ENCODE measurements at places on chromosomes 12 and 14.

DNA sequence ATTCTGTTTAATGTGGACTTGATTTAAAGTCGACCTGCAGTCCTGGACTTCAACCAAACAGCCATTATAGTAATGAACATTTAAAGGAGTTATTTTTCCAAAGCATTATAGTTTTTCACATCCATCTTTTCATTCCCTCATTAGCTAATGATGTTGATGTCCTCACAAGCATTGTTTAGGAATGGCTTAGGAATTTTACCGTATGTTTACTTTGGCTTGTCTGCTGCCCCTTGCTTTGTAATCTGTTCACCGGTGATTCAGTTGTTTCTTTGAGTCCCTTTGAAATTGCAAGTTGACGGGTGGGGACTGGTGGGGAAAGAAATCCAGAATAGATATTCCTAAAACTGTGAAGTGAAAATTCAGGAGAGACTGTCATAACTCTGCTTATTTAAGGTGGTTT is 25.4 kb downstream of the PRKCH start:
- no peak for DNase-seq

GRCh38 chr14:91115986-91116770 is 2.3 kb downstream of the DGLUCY start:
- no peak for DNase-seq

DNA sequence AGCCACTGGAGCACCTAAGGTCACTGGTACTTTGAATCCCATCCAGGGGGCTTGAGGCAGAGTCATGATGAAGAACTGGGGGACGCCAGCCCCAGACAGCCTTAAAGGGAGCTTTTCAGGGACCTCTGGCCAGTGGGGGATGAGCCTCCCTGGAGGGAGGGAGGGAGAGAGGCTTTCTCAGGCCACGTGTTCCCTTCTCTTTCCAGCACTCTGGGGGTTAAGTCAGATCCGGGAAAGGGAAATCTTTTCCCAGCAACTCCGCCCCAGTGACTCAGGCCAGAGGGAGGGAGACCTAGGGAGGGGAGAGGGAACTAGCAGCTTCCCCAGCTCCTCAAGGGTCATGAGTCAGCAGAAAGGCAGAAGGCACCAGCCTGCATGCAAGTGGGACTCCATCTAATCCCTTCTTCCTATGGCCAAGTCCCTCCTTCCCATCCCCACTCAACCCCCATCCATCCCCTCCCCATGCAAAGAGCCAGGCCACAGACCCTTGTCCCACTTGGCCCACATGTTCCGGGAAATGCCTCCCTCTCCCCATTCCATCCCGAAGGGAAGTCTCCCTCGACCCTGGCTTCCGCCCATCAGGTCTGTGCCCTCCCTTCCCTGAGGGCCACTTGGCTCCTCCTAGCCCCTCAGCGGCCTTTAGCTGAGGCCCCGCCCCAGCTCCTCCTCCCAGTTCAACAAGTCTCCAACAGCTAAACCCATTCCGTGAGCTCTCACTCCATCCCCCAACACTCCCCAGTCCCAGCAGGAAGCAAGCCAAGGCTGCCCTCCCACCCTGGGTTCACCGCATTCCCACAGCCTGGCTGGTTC is 5.6 kb downstream of the TNFRSF1A start:
- peak; percentile 98 for DNase-seq

GRCh38 chr14:80698974-80699373 is 242.6 kb downstream of the CEP128 start:
- no peak for DNase-seq

DNA sequence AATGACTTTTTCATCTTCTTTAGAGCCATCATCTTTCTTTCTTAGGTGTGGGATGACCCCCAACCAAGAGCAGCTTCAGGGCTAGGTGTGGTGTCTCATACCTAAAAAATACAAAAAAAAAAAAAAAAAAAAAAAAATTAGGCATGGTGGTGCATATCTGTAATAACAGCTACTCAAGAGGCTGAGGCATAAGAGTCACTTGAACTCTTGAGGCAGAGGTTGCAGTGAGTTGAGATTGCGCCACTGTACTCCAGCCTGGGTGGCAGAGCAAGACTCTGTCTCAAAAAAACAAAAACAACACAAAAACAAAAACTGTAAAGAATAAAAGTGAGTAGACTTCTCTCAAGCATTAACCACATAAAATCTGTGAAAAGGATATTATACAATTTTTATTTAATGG is 8.0 kb upstream of the ATF7IP start:
- DNase-seq = no peak

GRCh38 chr12:88805286-88805685 is 225.0 kb upstream of the KITLG start:
- DNase-seq = no peak

DNA sequence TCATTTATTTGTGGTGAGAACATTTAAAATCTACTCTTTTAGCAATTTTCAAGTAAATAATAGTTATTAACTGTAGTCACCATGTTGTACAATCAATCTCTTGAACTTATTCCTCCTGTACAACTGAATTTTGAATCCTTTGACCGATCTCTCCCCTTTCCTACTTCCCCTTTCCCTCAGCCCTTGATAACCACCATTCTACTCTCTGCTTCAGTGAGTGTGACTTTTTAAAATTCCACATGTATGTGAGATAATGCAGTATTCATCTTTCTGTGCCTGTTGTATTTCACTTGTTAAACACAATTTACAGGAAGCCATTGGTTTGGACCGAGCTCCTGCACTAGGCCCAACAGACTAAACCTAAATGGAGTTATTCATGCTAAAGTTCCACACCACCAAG is 458.9 kb upstream of the PDE3A start:
- no peak for DNase-seq

- DNase-seq = no peak
Observed at GRCh38 chr12:106123551-106124081, 15.1 kb downstream of the NUAK1 start.

DNA sequence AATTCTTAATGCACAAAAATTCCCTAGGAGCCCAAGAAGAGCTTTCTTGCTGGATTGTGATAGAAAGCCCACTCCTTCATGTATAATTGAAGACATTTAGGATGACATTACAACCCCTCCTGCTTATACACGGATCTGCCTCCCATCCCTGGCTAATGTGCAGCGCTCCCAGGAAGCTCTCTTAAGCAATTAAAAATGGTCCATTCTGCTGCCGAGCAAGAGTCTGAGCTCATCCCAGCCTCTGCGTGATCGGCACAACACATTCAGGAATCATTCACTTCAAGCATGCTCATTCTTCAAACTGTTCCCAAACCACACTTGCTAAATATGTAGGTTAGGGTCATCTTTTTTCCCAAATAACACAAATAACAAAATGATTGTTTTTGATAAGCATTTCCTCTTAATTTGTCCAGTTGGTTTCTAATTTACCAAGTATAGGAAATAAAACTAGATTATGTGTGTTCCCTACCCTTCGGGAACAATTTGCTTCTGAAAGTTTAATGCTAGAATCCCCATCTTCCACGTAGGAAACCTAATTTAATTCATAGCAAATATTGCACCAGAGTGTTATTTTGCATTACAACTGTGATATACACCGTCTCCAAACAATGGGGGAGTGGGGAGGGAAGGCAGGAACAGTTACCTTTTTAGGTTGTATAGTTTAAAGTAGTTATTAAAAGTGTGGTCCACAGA is 17.3 kb upstream of the TMEM233 start:
- no peak for DNase-seq

- no peak for DNase-seq
Observed at GRCh38 chr14:70096866-70097265, 91.9 kb downstream of the SLC8A3 start.

GRCh38 chr14:105281371-105282097 is 19.3 kb downstream of the BRF1 start:
- DNase-seq = no peak

GRCh38 chr12:44446181-44446580 is 429.9 kb downstream of the NELL2 start:
- no peak for DNase-seq

DNA sequence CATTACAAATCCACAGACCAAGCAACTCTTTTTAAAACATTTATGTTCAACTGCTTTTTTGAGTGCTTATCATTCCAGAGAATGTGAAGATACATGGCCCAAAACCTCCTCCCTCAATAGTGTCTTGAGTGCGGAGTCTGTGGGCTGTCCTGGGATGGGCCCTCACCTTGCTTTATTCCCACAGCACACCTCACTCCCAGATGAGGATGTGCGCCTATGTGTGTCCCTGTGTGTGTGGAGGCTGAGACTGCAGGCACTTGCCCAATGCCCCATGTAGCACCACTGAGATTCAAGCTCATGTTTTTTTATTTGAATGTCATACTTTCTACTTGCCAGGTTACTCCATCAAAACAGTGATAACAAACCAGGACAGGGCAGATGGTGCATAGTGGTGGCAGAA is 291.7 kb downstream of the CACNA1C start:
- no peak for DNase-seq

GRCh38 chr12:88305254-88305890 is 163.3 kb downstream of the TMTC3 start:
- DNase-seq = no peak

GRCh38 chr14:21081521-21082142 is 11.5 kb downstream of the ARHGEF40 start:
- no peak for DNase-seq

GRCh38 chr12:127270193-127270592 is 996.8 kb upstream of the TMEM132C start:
- DNase-seq = no peak

GRCh38 chr12:6462234-6462995 is 8.1 kb downstream of the VAMP1 start:
- DNase-seq = no peak

- no peak for DNase-seq
Observed at GRCh38 chr12:673849-674248, 10.6 kb upstream of the NINJ2 start.

DNA sequence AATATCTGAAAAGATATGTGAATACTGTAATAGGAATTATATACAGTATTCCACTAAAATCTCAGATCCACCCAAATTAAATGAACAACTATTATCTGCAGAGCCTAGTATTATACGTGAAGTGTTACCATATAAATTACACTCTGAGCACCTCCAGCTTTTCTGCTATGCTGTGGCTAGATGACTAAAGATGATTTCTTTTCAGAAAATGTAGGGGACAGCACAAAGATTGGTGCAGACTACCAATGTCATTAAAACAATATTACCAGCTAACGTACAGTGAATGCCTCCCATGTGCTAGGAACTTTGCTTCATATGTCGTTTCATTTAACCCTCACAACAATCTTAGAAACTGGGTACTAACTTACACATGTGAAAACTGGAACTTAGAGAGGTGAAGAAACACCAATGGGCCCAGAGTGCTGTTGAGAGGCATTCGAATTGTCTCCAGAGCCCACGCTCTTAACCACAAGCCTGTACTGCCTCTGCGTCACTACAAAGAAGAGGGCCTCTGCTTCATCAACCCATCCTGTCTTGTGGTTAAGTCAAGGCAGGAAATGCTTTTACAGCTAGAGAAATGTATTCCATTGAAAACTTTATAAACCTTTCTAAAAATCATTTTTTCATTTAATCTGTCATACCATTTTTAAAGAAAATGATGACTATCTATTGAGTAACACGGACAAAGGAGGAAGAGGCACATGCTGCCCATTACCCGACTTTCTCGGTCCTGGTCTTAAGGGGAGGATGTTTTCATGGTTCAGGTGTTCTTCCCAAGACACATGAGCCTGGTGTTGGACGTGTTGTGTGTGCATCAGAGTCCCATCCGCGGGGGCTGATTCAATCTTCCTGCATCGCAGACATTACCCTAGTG is 1.3 kb downstream of the GPR65 start:
- DNase-seq = no peak

DNA sequence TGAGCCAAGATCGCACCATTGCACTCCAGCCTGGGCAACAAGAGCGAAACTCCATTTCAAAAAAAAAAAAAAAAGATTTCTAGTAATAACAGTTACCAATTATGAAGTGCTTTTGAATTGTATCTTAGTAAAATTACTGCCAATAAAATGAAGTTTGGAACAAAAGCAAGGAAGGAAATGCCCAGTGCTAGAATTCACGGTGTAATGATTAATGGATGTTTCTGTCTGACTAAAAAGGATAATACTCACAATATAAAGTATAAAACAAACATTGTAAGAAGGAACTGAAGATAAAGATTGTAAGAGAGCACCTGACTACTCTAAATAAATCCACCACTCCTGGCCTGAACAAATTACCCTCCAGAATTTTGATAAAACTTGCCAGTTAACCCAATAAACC is 4.0 kb downstream of the TMEM116 start:
- no peak for DNase-seq

- no peak for DNase-seq
Observed at GRCh38 chr14:85118274-85118673, 411.7 kb upstream of the FLRT2 start.

- DNase-seq = no peak
Observed at GRCh38 chr12:79648881-79649280, 41.9 kb downstream of the PAWR start.

- no peak for DNase-seq
Observed at GRCh38 chr12:130976171-130976720, 22.5 kb downstream of the ADGRD1 start.

DNA sequence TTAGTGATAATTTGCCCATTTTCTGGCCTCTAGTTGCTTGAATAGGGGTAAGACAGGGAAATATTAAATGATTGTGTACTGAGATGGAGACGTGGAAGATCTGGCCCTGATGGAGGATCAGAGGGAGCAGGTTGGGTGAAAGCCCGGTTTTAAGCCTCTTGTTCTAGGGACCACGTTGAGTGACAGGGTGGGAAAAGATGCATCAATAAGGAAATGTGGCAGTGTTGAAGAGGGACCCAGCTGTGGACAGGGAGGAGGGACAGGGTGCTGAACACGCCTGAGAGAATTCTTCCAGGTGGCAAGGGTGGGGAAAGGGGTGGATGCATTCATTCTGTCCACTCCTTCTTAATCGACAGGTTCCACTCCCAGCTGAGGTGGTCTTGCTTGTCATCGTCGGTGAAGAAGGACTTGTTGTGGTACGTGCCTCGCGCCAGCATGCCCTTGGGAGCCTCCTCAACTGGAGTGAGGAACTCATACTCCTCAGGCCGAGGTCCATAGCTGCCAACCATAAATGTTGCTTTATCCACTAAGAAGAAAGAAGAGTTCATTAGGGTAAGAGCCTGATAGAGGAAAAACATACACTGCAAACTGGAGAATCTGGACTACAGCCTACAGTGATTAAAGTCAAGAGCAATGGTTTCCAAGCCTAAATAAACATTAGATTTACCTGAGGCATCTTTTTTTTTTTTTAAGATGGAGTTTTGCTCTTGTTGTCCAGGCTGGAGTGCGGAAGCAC is 4.0 kb upstream of the ERP27 start:
- no peak for DNase-seq

DNA sequence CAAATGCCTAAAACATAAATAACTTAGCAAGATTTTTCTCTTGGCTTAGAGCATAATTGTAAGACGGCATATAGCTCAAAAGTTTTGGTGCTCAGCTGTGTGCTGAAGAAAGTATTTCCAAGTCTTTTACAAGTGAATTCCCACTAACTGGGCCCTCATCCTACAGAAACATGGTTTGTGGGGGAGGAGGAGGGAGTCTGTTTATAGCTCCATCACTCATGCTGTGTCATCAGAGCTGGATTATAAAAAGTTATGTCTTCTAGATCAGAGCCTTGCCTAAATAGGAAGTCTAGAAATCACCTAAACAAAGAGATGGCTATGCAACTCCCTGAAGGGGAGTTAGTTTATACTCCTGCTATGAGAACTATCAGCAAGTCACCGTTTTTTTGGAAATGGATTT is 65.9 kb upstream of the OTOGL start:
- no peak for DNase-seq

Data from bone marrow (tissue), 2 donors.